ENCODE measurements at places on chromosomes 3 and 15. TPM values are rescaled to one million over a fixed set of nuclear protein-coding genes. Genes with fewer than 3 reads are reported as not detected.
A peak's percentile ranks its signal among the peaks of the same experiment; 100 is the strongest.

- H3K4me1 ChIP-seq: peaks cover 5% of the 10 kb centered on the region
- no peak overlapping the region for H3K27ac ChIP-seq
- no peak overlapping the region for H3K4me3 ChIP-seq
- H3K27me3 ChIP-seq: no peaks in the 10 kb centered on the region
- no peak for DNase-seq
- peaks cover under 1% of the 10 kb centered on the region for H3K36me3 ChIP-seq
Observed at GRCh38 chr3:195872800-195873199, 35.6 kb downstream of the TNK2 start.

- no peaks in the 10 kb centered on the region for H3K36me3 ChIP-seq
- no peak for DNase-seq
Observed at GRCh38 chr15:78637776-78638435, 3.1 kb downstream of the CHRNB4 start.

DNA sequence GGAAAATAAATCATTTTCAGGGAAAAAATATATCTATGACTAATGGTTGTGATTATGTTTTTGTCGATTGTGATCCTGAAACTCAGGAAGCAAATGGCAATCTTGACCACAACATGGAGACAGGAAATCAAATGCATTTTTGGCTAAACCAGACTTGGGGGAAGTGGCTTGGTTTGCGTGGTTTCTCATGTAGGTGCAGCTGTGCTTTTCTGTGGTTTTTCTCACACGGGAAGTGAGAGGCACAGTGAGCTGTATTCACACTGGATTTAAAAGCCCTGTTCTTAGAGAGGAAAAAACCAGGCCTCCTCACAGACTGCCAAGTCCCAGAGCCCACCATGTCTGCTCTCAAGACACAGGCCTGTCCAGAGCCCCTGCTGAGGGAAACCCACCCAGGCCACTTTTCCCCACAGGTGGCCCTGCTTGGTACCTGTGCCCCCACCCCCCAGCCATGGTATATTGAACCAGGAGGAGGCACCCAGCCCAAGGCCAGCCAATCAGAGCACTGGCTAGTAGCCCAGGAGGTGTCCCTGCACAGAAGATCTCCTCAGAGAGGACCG lies 46.1 kb downstream of the BTD start:
- H3K27ac ChIP-seq: peak overlapping the region; percentile 94
- H3K36me3 ChIP-seq: no peaks in the 10 kb centered on the region
- H3K27me3 ChIP-seq: no peaks in the 10 kb centered on the region

DNA sequence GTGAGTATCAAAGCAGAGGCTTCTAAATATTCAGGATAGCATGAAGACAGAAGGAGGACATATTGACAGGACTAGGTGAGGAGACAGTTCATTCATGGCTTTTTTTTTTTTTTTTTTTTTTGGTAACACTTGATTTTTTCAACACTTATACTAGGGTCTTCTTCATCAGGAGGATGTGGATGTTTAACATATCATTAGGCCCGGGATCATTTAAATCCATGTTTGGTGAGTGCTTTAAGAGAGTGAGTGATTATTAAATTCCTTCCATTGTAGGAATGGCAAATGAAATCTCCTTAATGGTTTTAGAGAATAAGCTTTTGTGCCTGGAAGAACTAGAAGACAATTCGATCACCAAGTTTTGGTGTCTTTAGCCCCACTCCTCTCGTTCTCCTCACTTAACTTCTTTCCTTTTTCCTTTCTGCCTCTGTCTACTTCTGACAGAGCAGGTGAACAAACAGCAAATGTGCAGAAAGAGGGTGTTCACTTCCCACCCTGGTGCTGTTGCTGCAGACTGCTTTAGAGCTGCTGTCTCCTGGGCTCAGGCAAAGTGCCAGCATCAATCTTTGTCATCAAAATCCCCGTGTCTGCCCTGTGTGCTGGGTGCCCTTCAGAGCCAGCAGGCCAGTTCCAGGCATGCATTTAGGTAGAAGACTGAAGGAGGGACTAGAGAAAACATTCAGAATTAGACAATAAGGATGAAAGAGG lies 35.6 kb upstream of the RAB11A start:
- H3K4me1 ChIP-seq: peaks cover 19% of the 10 kb centered on the region
- H3K27me3 ChIP-seq: no peaks in the 10 kb centered on the region
- H3K27ac ChIP-seq: peak overlapping the region; percentile 72
- H3K4me3 ChIP-seq: no peak overlapping the region

GRCh38 chr3:39671116-39671515 lies 138.3 kb upstream of the MYRIP start:
- H3K27ac ChIP-seq: no peak overlapping the region
- H3K4me1 ChIP-seq: no peaks in the 10 kb centered on the region
- H3K36me3 ChIP-seq: no peaks in the 10 kb centered on the region
- no peaks in the 10 kb centered on the region for H3K27me3 ChIP-seq

- H3K27me3 ChIP-seq: no peaks in the 10 kb centered on the region
- H3K4me1 ChIP-seq: peaks cover 41% of the 10 kb centered on the region
- H3K4me3 ChIP-seq: peak overlapping the region; percentile 41
- DNase-seq: no peak
Observed at GRCh38 chr3:183265157-183265642, 12.1 kb downstream of the B3GNT5 start.

DNA sequence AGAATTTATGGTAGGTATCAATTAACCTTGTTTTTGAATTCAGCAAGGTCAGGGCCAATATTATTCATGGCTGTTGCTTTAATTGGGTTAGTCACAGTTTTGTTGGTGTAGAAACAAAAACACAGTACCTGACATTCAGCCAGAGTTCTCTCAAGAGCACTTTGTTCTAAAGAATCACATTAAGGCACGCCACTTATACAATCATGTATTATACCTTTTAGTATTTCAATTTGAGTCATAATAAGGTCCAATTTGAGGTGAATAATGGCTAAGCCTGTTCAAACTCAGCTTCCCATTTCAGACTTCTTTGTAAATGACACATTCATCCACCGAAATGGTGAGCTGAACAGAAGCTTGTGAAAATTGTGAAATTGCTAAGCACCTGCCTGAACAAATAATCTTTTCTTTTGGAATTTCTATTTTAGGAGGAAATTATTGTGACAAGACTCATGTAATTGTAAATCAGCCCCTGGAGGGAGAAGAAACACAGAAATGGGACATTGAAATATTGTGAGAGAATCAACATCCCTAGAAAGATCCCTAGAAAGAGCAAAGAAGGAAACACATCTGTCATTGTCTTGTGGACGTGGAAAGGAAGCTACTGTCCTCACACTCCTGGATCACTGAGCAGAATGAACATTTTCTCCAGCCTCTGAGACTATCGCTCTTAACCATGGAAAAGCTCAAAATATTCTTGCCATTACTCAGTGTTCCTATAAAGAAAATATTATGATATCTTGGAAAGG lies 29.3 kb downstream of the RIOX2 start:
- no peaks in the 10 kb centered on the region for H3K27me3 ChIP-seq
- no peak overlapping the region for H3K27ac ChIP-seq
- no peaks in the 10 kb centered on the region for H3K4me1 ChIP-seq
- peaks cover 37% of the 10 kb centered on the region for H3K36me3 ChIP-seq
- no peak overlapping the region for H3K4me3 ChIP-seq

DNA sequence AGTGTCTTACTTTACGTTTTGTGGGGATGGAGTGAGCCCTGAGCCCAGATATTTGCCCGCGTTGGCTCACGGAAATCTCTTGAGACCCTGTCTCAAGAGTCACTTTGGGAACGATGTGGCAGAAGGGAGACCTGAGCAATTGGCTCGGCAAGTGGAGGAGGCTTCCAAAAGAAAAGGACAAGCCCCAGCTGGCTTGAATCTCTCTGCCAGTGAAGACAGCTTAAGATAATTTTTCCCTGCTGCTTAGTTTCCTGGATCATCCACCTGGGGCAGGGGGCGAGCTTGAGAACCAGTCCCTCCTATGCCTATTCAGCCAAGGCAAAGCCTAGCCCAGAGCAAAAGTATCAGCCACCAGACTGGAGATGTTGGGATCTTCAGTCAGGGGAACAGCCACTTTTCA lies 708 bp downstream of the SEC22A start:
- peaks cover 15% of the 10 kb centered on the region for H3K4me1 ChIP-seq
- peak overlapping the region; percentile 87 for H3K27ac ChIP-seq
- H3K27me3 ChIP-seq: no peaks in the 10 kb centered on the region
- no peak for DNase-seq
- no peaks in the 10 kb centered on the region for H3K36me3 ChIP-seq
- H3K4me3 ChIP-seq: peak overlapping the region; percentile 97

- 0 out of 2 replicates have a peak, but pooled peaks cover 3% of the 10 kb centered on the region for H3K4me1 ChIP-seq
- no peak overlapping the region for H3K27ac ChIP-seq
- peaks cover 2% of the 10 kb centered on the region for H3K27me3 ChIP-seq
Observed at GRCh38 chr15:101489237-101489598, 289 bp downstream of the PCSK6 start.

DNA sequence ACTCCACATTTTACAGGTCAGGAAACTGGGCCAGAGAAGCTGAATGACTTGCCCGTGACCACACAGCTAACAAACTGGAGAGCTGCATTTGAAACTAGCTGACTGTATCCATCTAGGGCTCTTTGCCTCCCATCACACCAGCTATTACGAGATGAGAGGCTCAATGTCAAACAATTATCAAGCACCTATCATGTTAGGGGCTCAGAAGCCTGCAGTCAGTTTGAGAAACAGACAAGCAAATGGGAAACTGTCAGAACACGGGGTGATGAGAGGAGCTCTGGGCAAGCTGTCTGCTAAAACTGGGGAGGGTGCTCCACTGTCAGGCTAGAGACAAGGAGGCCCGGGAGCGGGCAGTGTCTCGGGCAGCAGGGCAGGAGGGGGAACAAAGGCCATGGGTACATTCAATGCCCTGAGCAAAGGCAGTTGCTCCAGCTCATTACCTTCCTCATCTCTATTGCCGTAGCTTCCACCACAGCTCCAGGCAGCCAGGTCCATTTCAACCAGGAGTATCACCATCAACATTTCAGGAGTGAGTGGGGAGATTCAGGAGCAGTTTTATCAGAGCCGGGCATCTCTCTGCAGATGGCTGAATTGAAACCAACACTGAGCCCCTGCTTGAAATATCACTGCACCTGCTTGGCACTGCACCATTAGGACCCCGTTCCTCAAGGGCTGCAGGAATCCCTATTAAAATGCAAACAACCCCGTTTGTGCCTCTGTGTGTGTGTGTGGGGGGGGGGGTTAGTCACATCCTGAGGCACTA lies 122.6 kb downstream of the RAB11A start:
- H3K4me3 ChIP-seq: no peak overlapping the region
- DNase-seq: no peak
- H3K4me1 ChIP-seq: no peaks in the 10 kb centered on the region
- H3K27me3 ChIP-seq: peaks cover 10% of the 10 kb centered on the region
- H3K36me3 ChIP-seq: no peaks in the 10 kb centered on the region

The CEP19 gene
- 7.1 TPM for total RNA-seq

The DZIP1L gene
- total RNA-seq: 11.1 TPM

The SERPINI2 gene
- total RNA-seq: not detected

The CLCN2 gene
- total RNA-seq: 22.5 TPM

The NECTIN3 gene
- 18.8 TPM for total RNA-seq

The FMN1 gene
- 3.9 TPM for total RNA-seq
